ENCODE measurements at places on chromosomes 7 and 10. TPM values are rescaled to one million over a fixed set of nuclear protein-coding genes. Genes with fewer than 3 reads are reported as not detected.

SMKR1 gene
- 0.69 TPM for total RNA-seq

GRCh38 chr10:100357059-100357858 is 10.2 kb downstream of the SCD start:
- DNase-seq = no peak

DNA sequence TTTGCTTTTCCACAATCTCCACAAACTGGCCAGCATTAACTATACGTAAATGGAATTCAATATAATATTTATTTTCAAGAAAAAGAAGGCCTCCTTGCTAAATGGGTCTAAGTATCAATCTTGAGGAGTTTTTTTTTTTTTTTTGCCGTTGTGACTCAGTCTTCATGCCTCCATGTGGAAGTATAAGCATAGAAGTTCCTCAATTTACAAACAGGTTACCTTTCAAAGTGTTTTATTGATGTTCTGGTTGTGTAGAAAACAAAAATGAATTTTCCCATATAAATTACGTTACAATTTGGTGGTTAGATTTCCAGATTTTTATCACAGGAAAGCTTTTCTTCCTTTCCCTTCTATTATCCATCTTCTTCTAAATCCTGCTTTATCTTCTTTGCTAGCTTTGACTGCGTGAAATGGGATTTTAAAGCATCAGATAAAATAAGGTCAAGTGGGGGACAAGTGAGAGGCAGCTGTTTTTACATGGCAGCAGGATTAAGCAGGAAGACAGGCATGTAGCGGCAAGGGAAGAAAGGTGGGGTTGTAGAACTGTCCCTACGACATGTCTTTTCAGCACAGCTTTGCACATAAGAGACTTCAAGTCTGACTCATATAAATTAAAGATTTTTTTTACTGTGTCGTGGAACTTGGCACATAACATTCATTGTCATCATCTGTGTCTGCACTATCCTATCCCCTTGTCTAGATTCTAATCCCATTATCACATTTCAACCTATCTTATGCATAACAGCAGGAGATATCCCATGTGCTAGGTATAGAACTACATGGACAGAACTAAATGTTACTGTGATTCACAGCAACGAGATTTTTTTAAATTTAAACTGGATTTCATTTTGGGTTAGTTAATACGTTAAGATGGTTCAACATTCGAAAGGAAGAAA is 135.3 kb upstream of the FAM3C start:
- no peak for DNase-seq

GARIN1A gene
- total RNA-seq = 2.8 TPM

GRCh38 chr7:3194501-3195141 is 106.4 kb upstream of the SDK1 start:
- no peak for DNase-seq

GRCh38 chr10:102645388-102645740 is 1.1 kb downstream of the TRIM8 start:
- peak; percentile 54 for DNase-seq

DMBT1 gene
- total RNA-seq = not detected

ERVW-1 gene
- total RNA-seq = not detected

DNA sequence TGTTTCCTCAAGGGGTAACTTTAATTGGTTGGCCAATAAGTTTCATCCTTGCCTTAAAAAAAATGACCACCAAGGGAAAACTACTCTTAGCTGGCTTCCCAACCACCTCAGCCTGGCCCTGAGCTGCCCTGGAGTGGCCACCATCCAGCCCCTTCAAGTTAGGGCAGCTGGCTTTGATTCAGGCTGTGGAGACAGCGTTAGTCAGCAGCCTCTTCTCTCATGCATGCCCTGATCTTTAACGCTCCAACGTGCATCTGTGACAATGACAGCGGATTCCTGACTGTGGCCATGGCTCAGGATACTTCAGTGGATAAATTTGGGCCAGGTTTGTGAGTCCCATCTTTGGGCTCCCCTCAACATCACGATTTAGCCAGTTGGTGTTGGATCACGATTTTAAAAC is 111.6 kb downstream of the RBM20 start:
- DNase-seq = no peak

IDI2 gene
- total RNA-seq = not detected

DNA sequence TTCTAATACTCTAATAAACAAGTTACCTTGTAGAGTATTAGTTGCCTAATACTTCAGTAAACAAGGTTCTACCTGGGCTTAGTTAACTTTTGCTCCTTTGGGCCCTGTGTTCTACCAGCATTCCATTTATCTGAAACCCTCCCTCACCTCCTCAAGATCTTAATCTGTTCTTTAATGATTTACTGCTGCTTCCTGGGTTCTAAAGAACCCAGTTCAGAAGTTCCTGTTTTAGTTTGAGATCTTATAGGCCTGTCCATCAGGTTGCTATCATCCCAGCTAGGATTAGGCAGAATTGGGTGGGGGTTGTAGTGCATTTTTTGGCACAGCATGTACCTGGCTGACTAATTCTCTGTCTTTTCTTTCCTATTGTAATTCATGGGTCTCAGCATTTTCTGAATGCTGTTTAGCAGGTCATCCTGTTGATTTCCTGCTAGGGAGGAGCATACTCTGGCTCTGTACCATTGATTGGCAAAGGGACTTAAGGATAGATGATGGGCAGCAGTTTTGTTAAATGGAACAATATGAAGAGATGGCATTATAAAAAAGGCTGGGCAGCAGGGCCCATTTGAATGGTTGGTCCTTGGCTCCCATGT is 53.7 kb upstream of the TMEM248 start:
- DNase-seq = no peak

DNA sequence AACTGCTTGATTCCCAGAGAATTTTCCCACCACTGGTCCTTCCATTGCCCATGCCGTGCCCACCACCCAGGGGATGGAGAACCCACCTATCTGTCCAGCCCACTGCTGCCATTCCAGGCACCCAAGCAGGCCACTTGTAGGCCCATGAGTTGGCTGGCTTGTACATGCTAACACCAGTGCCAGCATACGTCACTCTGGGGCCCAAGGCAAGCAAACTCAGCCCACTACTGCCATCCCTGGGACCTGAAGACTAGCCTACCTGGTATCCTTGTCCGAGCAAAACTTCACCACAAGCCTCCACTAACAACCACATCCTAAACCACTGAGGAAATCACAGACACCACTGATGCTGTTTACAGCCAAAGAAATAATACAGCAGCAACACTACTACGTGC is 44.7 kb upstream of the CDK6 start:
- DNase-seq = no peak

RAMP3 gene
- total RNA-seq = 174 TPM

HMX2 gene
- not detected for total RNA-seq

POU6F2 gene
- not detected for total RNA-seq

- no peak for DNase-seq
Measured at GRCh38 chr7:66668677-66669076, 40.0 kb downstream of the KCTD7 start.

DNA sequence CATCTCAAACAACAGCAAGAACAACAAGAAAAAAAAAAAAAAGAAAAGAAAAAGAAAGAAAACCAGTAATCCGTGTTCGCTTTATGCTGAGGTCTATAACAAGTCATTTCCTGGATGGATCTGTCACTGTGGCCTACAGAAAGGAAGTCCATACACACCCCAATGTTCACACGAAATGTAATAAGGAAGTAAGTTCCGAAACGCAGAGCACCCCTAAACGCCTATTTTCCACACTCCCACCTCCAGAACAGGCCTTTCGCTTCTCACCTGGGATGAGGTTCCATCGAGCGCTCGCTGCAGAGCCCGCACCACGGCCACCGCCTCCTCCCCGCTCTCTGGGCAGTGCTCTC is 735 bp downstream of the ZNF394 start:
- no peak for DNase-seq

DNA sequence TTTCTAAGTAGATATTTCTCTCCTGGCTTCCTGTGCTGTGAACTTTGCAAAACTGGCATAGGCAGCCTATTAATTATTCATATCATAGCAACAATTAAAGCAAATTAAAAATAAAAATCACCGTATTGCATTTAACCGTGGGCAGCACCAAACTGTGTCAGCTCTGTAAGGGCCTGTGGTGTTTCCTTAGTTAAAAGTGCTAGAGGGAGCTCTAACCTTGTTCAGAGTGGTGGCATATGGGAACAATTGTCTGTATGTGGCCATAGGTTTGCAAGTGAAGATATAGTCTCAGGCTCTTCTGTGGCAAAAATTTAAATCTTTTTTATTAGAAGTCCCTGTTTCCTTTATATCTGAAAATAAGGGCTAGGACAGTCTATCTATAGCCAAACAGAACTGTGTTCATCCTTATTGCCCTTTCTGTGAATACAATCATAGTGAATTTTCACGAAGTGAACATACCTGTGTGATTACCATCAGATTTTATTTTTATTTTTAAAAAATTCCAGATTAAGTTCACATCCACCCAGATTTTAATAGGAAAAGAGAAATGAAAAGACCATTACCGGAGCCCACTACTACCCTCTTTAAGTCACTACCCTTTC is 92.6 kb downstream of the POLL start:
- DNase-seq = no peak

DNA sequence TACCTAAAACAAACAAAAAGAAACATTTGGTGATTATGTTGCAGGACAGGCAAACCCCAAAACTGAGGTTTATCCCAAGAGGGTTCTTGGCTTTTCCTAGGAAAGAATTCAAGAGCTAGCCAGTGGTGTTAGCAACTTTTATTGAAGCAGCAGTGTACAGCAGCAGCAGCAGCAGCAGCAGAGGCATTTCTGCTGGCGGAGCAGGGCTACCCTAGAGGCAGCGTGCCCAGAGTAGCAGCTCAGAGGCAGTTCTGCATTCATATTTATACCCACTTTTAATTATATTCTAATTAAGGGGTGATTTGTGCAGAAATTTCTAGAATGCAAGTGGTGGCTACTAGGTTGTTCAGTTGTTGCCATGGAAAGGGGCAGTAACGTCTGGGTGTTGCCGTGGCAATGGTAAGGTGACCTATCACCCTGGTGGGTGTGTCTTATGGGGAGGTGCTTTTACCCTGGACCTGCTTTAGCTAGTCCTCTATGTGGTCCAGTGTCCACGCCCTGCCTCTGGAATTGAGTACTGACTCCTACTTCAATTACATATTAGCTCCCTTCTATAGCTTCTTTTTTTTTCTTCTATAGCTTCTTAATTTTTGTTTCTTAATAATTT is 53.9 kb downstream of the VCL start:
- no peak for DNase-seq

- DNase-seq = peak; percentile 26
Measured at GRCh38 chr7:103343758-103344452, 662 bp downstream of the DNAJC2 start.

KIAA1549 gene
- total RNA-seq = 1.2 TPM

DNA sequence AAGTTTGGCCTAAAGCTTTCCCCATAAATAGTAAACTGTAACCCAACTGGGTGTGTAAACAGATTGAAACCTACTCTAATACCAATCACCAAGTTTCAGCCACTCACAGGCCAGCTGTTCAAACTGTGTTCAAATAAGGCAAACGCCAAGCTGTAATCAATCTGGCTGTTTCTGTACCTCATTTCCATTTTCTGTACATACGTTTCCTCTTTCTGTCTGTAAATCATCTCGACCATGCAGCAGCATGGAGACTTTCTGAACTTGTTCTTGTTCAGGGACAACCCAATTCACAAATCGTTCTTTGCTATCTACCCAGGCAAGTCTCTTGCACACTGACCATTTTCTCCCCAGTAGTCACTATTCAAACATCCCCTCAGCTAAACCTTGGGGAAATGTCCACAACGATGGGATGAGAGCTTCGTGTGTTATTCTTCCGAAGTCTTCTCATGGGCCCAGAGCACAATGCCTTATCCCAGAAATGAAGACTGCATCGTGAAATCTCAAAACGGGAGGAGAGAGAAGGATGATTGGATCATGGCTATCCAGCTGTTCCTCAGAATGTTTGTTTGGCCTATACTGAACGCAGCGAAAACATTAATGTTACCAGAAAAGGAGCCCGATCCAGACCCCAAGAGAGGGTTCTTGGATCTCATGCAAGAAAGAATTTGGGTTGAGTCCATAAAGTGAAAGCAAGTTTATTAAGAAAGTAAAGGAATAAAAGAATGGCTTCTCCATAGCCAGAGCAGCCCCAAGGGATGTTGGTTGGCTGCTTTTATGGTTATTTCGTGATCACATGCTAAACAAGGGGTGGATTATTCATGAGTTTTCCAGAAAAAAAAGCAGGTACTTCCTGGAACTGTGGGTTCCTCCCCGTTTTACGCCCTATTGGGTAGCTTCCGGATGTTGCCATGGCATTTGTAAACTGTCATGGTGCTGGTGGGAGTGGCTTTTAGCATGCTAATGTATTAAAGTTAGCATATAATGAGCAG is 86.2 kb downstream of the SLC16A9 start:
- DNase-seq = no peak

- DNase-seq = no peak
Measured at GRCh38 chr7:43671521-43671920, 57.8 kb downstream of the COA1 start.

DNA sequence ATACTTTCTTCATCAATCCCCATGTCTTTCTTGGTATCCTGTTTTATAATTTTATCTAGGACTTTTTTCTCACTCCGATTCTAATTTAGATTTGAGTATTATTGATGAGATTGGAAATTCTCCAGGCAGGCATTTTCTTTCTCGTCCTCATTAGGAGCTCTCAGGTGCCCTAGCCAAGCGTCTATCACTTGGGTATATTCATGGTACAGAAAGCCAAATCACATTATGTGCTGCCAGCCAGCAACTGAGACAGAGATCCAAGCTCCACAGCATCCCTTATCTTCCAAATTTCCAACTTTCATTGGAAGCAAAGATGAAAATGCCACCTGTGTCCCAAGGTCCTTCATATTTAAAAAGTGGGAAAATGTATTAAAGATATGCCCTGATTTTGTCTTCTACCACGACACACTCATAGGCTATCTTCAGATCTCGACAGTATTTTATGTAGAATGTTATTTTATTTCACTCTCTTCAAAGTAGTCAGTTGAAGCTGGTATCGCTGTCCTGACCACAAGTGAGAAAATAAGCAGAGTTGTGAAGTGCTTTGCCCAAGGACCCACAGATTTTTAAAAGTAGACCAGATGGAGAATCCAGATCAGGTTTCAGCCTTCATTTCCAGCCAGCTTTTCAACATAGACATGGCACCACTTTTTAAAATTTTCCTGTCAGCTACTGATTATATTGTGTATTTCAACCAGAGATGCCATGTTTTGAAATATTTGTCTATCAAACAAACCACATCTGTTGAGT is 773.4 kb downstream of the CNTNAP2 start:
- DNase-seq = no peak

DNA sequence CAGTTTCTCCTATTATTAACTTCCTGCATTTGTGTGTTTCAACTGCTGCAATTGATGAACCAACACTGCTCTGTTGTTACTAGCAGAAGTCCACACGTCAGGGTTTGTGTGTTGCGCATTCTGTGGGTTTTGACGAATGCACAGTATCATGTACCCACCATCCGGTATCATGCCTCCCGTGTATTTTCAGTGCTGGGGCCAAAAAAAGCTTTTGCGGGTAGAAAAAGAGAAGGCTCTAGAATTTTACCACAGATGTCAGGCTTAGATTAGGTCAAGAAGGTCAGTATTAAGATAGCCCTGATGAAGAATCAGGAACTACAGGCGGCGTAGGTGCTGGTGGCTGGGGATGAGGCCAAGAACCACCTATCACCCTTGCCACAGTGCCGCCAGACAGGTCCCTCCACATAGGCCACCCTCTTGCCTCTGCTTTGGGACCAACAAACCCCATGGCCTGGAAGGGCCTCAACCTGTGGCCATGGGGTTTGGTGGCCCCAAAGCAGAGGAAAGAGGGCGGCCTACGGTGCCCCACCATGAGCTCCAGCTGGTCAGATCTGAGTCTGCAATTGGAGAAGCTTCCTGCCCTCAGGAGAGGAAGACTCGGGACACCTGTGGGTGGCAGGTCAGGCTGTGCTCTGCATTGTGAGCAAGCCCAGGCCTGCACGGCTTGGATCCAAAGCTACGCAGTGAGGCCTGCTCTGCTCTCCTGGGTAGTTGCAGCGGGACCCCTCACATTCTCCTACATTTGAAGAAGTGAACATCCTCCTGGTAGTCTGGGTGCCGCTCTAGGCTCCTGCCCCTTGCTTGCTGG is 71.9 kb downstream of the MKI67 start:
- DNase-seq = no peak
